ENCODE measurements at places on chromosomes 3 and 15.

DNA sequence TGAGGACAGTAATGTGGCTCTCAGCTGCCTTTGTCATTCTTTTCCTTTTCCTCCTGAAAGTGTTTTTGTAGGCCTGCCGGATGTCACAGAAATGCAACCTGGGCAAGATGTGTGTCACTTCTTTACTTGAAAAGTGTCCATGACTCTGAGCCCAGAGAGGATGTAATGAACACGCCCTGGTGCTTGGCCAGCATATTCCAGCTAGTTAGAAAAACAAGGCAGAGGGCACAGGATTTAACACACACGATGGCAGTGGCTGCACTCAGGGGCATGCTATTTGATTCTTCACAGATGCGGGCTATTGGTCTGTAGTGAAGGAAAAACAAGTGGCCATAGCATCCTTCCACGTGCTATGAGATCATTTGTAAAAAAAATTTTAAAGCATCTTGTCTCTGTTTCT, 30.3 kb upstream of the PTX3 start:
- DNase-seq, result no peak

DNA sequence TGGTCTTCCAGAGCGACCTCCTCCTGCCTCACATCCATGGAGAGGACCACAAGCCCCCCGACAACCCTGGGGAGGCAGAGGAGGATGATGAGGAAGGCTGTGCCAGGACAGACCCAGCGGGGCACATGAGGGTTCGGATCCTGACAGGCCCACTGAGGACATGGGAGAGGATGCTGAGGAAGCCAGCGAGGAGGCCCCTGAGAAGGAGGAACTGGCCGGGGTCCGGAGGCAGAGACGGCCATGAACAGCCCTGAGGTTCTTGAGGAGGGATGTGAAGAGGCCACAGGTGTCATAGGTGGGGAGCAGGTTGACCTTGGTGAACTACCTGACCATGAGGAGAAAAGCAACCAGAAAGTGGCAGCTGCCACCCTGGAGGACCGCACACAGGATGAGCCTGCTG, 54.9 kb upstream of the WNT7A start:
- DNase-seq, result no peak

- DNase-seq, result no peak
These were observed 70.8 kb upstream of the KLF13 start for GRCh38 chr15:31255732-31256377.

GRCh38 chr3:138284079-138284478, 45.6 kb downstream of the NME9 start:
- DNase-seq, result no peak

DNA sequence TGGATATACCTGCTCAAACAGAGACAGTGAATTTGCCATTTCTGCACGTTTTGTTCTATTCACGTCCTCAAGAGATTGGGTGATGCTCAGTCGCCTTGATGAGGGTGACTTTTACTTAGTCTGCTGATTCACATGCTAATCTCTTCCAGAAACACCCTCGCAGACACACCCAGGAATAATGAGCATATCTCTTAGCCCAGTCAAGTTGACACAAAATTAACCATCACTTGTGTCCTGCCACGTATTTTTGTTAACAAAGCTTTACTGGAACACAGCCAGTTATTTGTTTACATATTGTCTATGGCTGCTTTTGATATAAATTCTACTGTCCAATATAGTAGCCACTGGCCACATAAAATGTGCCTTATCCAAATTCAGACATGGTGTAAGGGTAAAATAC, 218.3 kb downstream of the FHIT start:
- DNase-seq, result no peak

DNA sequence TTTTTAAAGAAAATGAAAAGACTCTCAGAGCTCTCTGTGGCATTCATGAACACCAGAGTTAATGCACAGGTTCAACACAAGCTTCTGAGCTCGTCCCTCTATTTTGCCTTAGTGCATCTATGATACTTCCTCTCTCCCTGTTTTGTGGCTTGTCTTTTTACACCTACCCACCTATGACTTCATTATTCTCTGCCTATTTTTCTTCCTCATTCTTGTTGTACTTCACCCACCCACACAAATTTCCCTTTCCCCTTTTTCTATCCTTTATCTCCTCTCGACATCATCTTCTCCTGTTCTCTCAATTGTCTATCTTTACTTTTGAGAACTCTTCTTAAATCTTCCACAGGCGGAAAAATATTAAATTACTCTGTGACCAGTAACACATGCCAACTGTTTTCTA, 48.6 kb downstream of the OR5H15 start:
- no peak for DNase-seq

- DNase-seq, result peak; percentile 39
These were observed at the start of gene GADL1 for GRCh38 chr3:30894521-30895251. TSS of gene GADL1 (minus strand) at chr3:30894661. CDS start at chr3:30894614, 47 bp downstream.

GRCh38 chr3:162491952-162492351, 995.3 kb downstream of the OTOL1 start:
- DNase-seq, result no peak

- DNase-seq, result no peak
These were observed 9.3 kb downstream of the MSL2 start for GRCh38 chr3:136186846-136187245.

GRCh38 chr3:55556619-55557537, 69.8 kb upstream of the WNT5A start:
- DNase-seq, result no peak

DNA sequence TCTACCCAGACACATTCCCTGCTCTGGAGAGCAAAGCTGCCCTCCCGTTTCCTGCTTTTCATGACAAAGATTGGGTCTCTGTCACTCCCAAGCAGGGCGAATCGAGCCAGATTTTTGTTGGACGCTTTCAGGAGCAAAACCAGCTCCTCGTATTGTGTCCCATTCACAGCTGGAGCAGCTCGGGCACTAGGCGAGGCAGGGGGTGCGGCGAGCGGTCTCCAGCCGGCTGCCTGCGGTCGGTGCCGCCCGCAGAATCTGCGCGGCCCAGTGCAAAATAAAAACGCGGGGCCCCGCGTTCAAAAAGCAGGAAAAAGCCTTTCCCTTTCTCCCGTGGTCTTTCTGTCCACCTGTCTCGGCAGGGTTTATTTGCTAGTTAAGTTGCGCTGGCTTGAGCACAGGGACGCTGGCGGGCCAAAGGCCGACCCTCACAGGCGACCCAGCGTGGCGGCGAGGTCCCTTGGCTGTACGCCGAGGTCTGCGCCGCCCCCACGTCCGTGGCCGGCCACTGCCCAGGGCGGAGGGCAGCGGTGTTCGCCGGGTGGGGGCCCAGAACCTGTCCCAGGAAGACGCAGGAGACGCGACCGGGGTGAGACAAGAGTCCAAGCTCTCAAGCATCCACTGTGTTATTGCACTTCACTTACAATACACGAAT, 71.2 kb downstream of the CYP19A1 start:
- DNase-seq, result no peak

DNA sequence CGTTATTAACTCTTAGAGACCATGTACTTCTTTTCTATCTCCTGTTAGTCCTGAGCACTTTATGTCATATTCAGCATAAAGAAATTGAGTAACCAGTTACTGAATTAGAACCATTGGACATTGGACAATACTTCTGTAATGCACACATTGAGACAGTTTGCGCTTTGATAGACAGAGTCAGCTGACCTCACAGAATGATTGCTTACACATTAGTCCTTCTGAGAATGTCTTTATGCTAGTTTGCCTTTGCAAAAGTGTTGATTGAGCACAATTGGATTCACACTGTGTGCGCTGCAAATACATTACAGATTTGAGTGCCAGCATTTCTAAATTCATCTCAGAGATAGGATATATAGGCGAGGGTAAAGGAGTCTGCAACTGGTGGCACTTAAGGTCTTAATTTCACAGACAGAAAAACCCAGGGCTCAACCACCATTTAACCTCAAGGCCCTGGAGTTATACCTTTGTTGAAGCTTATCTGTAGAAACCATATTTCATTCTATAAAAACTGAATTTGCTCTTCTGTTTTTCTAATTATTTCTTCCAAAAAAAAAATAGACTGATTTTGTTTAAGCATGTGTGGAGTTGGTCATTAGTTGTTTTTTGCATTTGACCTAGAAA, 3.8 kb downstream of the SERPINI1 start:
- DNase-seq, result no peak

DNA sequence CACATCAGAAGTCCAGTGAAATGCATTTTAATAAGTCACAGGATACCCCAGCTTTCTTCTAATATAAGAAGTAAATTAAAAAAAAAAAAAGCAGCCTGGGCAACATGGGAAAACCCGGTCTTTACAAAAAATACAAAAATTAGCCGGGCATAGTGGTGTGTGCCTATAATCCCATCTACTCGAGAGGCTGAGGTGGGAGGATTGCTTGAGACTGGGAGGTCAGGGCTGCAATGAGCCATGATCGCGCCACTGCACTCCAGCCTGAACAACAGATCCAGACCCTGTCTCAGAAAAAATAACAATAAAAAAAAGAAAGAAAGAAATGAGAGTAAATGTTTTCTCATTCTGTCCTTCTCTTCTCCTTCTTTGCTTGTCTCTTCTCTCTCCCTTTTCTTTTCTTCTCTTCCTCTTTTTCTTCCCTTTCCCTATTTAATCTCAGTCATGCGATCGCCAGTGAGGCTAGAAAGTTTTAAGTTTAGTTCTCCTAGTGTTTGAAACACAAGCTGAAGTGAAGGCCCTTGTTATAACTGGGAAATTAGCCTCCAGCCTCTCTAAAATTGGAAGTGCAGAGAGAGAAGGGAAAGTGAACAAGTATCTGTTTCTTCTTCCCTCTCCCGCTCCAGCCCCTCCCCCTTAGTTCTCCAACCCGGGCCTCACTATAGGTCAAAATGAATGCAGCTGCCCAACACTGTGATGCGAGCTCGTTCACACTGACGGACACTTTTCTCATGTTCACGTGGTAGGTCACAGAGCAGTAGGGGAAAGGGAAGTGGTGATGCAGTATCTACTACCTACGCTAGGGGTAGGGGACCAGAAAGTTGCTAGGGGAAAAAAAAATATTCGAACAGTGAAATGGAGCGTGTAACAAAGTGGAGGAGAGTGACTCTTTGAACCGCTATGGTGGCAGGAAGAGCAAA, 23.5 kb upstream of the TSC22D2 start:
- no peak for DNase-seq

DNA sequence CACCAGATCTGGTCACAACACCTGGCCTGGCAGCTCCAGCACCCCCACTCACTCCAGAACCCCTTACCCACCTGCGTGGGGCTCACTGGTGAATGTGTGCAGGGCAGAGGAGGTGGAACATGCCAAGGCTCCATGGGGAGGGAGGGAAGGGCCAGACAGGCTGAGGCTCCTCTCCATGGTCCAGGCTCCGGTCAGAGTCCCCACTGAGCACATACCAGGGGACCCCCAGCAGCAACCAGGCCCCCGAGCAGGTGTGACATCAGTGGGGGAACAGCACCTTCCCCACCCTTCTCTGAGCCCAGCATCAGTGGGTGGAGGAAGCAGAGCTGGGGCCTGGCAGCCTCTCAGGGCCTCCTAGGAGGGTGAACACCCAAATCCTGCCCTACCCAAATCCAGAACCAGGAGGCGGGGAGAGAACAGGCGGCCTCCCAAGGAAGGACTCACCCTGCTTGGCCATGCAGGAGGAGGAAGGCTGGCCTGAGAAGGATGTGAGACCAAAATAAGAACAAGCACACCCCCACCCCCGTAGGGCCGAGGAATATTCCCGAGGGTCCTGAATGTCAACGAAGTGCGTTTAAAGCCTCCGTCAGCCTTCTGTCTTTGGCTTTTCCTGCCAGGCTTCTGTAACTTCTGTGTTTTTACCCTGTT, 1.1 kb upstream of the GP9 start:
- no peak for DNase-seq

- no peak for DNase-seq
These were observed 59.0 kb upstream of the CTSH start for GRCh38 chr15:79003896-79004295.

- no peak for DNase-seq
These were observed 228.8 kb upstream of the PPP2R3A start for GRCh38 chr3:135736740-135737139.

GRCh38 chr3:167862104-167862730, 126.7 kb downstream of the SERPINI1 start:
- no peak for DNase-seq

GRCh38 chr15:65926459-65926858, 57.2 kb downstream of the RAB11A start:
- no peak for DNase-seq

GRCh38 chr3:183307749-183308148, 54.7 kb downstream of the B3GNT5 start:
- no peak for DNase-seq

All from right lung (tissue), 10 donors.